ENCODE measurements at places on chromosomes 3 and 15. TPM values are rescaled to one million over a fixed set of nuclear protein-coding genes. Genes with fewer than 3 reads are reported as not detected.

DNA sequence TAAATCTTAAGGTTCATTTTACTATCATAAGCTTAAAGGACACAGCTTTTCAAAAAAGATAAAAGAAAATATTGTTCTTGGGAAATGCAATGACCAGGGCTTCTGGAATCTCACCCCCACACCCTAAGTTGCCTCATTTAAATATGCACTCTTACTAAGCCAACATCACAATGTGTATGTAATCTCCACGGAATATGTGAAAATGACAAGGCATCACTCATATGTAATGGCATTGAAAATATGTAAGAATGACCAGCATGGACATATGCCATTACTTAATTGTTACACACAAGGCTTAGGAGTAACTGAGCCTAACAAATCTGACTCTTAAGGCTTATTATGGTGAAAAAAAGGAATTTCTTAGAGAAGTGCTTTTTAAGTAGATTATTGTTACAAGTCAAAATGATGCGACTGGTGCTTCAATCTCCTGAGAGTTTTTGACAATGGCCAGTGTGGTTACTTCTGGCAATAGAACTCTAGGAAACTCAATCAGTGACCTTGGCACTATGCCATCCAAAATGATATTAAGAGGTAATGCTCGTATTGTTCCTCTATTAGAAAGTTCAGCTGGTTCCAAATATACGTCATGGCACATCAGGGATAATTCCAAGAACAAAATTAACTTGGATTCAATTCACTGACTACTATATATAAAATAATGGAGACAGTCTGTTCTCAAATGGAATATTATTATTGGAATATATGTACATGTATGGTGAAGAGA, 290.0 kb upstream of the PLSCR5 start:
- DNase-seq = no peak

DNA sequence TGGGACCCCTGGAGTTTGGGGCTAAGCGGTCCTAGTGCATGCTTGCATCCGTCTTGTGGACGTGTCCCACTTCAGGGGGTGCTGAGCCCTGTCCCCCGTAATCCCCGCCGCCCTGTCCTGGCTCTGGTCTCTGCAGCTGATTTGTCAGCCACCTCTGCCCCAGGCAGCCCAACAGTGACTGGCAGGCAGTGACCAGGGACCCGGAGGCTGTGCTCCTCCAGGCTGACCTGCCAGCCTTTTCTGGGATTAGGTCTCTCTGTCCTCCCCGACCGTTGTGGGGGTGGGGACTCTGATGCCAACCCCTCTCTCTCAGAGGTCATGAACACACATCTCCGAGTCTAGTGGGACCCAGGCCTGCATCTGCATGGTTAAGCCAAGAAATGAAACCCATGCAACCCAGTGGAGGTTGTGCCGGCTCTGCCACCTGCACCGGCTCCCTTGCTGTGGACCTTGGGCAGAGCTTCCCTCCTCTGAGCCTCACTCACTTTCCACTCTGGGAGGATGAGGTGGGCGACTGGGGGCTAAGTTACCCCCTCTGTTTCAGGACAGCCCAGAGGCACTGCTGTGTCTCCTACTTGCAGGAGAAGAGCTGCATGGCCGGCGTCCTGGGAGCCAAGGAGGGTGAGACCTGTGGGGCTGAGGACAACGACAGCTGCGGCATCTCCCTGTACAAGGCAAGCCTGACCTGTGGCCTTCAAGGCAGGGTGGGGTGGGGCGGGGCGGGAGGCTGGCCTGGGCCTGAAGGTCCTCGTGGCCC, 60.2 kb downstream of the FBLN2 start:
- no peak for DNase-seq

GRCh38 chr15:48507416-48508065, 138.0 kb downstream of the FBN1 start:
- peak; percentile 47 for DNase-seq

DNA sequence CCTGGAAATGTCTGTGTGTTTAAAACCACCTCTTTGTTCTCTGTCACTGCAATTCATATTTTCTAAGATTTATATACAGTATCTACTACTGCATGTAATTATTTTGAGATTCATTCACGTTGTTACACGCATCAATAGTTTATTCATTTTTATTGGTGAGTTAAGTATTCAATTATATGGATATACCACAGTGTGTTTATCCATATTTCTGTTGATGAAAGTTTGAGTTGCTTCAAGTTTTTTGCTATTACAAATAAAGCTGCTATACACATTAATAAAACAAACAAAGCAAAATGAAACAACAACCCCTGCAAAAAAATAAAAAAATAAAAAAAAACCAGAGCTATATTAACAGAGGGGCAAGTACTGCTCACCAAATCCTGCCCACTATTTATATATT, 122.3 kb downstream of the NR2E3 start:
- no peak for DNase-seq

- DNase-seq = no peak
Measured at GRCh38 chr15:71044006-71044405, 71.3 kb upstream of the THSD4 start.

GRCh38 chr3:128367761-128368160, 98.9 kb downstream of the DNAJB8 start:
- DNase-seq = no peak

DNA sequence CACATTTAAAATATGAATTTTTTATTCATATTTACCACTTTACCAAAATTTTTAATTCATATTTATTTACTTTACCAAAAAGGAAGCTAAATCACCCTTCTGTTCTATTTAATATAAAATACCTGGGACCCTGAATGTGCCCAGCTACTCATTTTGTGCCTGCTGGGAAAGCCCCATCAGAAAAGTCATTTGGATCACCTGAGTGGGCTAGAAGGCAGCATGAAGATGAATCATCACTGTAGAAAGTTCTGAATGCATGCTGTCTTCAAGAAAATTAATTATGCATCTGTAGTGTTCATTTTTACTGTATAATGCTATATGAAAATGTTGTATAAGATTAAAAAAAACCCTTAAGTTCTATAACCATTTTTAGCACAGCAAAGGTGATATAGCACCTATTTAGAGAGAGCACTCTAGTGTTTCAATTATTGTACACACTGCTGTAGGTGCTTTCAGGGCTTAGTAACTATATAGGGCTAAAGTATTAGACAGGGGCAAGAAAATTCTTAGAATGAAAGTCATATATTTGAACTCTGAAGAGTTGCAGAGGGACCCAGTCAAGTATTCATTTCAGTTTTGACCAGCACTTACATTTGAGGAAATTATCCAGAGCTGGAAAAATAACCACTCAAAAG, 175.1 kb downstream of the NFKBIZ start:
- DNase-seq = no peak

DNA sequence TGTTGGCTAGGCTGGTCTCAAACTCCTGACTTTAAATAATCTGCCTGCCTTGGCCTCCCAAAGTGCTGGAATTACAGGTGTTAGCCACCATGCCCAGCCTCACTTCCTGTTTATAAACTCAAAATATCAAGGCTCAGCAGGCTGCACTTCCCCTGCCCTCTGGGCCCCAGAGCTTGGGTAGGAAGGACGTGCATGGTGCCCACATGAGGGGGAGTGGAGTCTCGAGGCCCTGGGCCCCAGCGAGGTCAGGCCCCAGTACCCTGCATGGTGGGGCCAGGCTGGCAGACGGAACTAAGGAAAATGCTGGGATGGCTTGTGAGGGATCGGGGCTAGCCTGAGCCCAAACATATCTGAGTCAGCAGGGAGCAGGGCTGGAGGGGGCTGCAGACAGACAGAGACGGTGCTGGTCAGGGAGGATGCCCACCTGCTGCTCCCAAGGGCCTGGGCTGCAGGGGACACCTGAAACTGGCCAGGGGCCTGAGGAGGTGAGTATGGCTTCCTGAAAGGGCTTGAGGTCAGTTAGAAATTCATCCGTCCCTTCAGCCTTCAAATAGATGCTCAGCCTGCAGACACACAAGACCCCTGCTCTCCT, 5.1 kb downstream of the SPTBN5 start:
- no peak for DNase-seq

DNA sequence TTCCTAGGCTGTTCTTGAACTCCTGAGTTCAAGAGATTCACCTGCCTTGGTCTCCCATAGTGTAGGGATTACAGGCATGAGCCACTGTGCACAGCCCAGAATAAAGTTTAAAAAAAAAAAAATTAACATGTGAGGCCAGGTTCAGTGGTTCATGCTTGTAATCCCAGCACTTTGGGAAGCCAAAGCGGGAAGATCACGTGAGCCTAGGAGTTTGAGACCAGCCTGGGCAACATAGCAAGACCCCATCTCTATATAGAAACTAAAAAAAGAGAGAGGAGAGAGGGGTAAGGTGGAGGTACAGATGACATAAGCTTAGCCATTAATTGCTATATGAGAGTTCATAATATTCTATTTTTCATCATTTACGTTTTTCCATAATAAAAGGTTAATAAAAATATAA, 21.5 kb downstream of the ZNF148 start:
- DNase-seq = no peak

DNA sequence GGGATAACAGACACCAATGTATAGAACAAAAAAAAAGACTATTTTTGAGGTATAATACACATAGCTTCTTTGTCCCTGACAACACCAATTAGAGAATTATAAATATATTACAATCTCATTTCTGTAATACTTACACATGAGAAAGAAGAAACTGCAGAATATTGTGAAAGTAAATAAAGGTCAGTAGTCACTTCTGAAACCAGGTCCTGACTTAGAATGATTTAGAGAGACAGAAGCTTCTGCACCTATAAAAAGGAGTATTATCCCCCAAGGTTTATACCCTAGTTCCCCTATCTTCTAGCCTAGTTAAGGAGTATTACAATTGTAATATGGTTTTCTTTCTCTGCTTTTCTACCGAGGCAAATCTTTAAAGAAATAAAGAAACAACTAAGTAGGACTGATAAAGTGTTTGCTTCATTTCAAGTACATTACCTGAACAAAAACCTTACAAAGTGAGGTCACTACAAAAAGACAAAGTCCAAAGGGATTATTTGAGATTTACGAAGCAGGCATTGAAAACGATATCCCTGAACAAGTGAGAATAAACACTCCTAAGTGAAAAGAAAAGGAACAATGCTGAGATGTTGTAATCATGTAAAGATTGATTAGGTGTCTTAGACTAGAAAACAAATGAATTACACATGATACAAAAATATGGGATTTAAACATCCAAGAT, 103.0 kb downstream of the GBE1 start:
- DNase-seq = no peak

DNA sequence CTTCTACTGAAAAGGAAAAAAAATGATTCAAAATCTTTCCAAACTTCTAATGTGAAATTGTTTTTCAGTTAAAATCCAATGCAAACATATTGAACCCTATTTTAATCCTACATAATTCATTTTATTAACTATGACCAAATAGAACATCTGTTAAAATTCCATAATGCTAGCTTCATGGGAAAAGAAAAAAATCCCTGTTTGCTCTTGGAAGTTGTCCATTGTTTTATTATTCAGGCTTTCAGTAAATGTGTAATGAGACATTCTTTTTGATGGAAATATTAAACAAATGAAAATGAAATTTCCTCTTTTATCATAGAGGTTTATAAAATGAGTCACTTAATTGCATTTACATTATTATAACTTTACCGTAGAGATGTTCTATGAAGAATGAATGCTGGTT, 49.5 kb downstream of the SLC25A26 start:
- DNase-seq = no peak

- no peak for DNase-seq
Measured at GRCh38 chr3:197022405-197023231, 7.0 kb downstream of the MELTF start.

- DNase-seq = no peak
Measured at GRCh38 chr3:15823092-15823491, 25.3 kb upstream of the ANKRD28 start.

DNA sequence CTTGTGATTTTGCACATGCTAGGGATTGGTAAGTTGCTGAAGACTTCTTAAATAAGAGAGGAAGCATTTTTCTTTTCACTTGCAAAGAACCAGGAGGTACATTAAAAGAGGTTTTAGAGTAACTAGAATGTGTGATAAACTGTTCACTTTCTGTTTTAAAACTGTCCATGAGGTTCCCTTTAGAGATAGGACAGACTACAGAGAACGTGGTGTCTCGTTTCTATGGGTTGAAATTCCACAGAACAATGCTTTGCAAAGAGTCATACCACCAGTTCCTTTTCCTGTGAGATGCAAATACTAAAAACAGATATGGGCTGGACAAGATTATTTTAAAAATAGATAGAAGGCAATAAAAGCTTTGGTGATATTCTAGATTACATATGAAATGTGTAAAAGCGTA, 372.8 kb downstream of the TIGIT start:
- no peak for DNase-seq

DNA sequence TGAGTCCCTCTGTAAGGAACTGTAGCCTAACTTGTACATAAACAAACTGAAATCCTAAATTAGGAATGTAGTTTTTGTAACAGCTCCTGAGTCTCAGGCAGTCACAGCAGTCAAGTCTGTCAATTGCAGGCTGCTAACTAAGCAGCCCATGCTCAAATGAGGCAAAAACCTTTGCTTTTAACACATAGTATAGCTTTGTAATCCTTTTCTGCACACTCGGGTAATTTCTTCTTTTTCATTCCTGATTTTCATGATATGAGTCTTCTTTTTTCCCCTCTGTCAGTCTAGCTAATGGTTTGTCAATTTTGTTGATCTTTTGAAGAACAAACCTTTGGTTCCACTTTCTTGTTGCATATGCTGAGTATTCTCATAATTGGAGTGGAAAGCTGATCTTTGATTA, 84.9 kb upstream of the LRRFIP2 start:
- no peak for DNase-seq

DNA sequence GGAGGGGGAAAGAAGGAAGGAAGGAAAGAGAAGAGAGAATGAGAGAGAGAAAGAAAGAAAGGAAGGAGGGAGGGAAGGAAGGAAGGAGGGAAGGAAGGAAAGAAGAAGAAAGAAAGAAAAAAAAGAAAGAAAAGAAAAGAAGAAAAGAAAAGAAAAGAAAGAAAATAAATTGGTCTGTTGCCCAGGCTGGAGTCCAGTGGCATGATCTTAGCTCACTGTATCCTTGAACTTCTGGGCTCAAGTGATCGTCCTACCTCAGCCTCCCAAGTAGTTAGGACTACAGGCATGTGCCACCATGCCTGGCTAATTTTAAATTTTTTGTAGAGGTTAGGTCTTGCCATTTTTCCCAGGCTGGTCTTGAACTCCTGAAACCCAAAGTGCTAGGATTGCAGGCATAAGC, 11.6 kb upstream of the RNF7 start:
- no peak for DNase-seq

DNA sequence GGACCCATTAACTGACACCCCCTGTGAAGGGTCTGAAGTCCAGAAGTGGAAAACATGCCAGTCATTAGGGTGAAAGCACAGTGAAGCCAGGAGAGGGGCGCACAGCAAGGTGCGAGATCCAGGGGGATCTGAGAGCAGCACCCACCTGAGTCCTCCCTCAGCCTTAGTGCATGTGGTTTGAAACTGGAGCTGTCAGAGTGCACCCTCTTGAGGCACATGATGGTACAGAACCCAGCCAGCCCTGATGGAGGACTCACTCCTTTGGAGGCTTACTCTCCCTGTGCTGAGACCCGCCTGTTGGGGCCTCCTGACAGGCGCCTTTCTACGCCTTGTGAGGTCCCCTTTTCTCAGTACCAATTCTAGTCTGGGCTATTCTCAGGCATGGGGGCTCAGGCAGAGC, 77.8 kb downstream of the IL20RB start:
- peak; percentile 16 for DNase-seq

Gene KPNA4
- total RNA-seq = 43.1 TPM

Gene VILL
- 1.2 TPM for total RNA-seq

Gene HRG
- 0.42 TPM for total RNA-seq

Gene ATP13A5
- not detected for total RNA-seq

Gene GOLGA6L7
- not detected for total RNA-seq

Measured in HCT116 (cell line).